COR-L47 (cell line): ENCODE measurements at places on chromosomes 1 and 21.

- DNase-seq = no peak
These were observed 73.0 kb upstream of the LAPTM5 start for GRCh38 chr1:30830537-30830936.

DNA sequence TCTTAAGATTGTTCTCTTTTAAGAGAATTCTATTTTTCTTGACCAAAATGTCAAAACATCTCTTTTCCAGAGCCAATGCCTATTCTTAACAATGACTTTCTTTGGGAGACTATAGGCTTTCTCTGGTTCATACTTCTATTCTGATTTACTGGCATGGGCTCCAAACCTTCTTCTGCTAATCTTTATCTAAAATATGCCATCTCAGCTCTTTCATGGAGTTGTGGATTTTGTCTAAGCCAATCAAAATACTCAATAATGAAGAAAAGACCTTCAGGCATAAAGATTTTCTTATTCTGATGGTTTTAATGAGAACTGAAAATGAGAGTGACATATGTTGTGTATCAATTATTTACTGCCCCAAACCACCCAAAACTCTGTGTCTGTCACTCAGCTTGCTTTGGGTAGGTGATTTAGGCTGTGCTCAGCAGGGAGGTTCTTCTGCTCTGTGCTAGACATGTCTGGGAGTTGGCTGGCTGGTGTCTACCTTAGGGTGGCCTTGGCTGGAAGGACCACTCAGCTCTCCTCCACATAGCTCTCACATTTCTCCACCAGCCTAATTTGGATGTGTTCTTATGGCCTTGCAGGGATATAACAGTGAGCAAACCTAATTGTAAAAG lies 270.8 kb downstream of the PRDM2 start:
- DNase-seq = no peak

DNA sequence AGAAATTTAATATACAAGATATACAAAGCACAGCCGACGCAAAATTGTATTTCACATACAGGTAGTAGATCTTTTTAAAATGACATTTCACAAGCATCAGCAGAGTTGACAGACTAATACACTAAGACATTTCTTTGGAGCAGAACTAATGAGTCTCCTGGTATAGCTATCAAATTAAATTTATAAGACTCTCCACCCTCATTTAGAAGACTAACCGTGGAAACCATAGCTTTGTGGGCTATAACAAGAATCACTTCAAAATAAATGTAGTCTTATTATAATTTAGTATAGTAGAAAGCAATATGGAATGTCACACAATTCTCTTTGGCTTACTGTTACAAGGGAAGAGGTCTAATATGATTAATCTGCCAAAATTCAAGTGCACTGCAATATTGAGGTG lies 204.9 kb downstream of the VAV3 start:
- DNase-seq = no peak

GRCh38 chr1:151813271-151813977 lies 8.2 kb upstream of the LINGO4 start:
- DNase-seq = no peak
